ENCODE measurements at places on chromosomes 12 and 14.
A peak's percentile ranks its signal among the peaks of the same experiment; 100 is the strongest.

GRCh38 chr12:1660304-1661187, 30.3 kb upstream of the ADIPOR2 start:
- peak; percentile 90 for DNase-seq

GRCh38 chr14:29463727-29464395, 463.8 kb downstream of the PRKD1 start:
- DNase-seq, result no peak

- no peak for DNase-seq
Observed at GRCh38 chr14:36946872-36947271, 225.5 kb downstream of the SLC25A21 start.

- no peak for DNase-seq
Observed at GRCh38 chr12:93846936-93847516, 169.9 kb downstream of the CRADD start.

DNA sequence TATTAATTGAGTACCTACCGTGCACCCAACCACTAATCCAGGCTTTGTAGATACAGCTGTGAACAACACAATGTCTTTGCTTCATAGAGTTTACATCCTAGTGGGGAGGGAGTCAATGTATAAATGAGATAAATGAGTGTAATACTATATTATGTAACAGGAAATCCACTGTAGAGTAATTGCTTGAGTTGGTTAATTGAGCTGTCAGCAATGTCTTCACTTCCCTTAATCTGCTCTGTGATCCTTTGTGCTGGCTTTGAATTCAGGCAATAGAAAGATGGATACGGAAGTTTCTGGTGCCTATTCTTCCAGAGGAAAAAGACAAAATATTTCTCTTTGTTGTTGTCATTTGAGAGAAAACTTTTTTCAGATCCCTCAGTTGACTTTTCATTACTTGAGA, 104.0 kb upstream of the SLC16A7 start:
- no peak for DNase-seq

DNA sequence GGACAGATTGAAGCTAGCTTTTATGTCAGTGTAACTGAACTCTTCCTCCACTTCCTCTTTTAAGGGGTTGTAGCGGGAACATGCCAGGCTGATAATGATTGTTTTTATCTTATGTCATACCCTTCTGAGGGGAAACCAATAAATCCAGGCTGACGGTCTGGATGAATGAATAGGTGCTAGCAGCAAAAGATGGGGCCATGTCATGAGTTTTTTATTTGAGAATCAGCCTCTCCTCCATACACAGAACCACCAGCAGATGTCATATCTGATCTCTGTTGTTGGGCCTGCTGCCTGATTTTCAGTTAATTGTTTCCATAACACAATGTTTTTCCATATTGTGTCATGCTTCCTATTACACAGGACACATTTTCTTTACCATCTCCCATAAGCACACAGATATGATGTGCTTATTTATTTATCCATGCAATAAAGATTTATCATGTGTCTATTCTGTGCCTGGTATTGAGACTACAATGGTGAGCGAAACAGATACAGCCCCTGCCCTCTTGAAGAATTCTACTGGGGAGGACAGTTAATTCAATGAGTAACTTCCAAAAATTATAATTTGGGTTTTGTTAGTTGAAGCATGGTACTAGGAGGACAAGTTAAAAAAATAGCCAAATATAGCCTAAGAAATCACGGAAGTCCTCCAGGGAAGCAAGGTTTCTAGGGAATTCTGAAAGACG, 33.6 kb upstream of the CRY1 start:
- DNase-seq, result no peak

DNA sequence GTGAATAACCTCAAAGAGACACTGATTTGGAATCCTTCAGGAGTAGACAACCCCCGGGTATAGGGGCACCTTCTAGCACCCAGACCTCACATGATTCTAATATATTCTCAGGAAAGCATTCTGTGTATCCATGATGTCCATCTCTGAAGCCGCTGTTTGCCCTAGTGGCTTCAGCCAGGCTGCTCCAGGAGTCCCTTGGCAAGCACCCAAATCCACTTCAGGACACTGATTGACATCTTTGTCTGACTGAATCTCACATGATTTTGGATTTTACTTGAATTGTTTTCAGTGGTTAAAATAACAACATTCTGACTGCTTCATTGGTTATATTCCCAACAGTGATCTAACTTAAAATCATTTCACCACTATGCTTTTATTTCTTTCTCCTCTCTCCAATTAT, 390.5 kb upstream of the CLEC14A start:
- DNase-seq, result no peak
